ENCODE measurements at places on chromosomes 16 and 17. TPM values are rescaled to one million over a fixed set of nuclear protein-coding genes. Genes with fewer than 3 reads are reported as not detected.
A peak's percentile ranks its signal among the peaks of the same experiment; 100 is the strongest.

DNA sequence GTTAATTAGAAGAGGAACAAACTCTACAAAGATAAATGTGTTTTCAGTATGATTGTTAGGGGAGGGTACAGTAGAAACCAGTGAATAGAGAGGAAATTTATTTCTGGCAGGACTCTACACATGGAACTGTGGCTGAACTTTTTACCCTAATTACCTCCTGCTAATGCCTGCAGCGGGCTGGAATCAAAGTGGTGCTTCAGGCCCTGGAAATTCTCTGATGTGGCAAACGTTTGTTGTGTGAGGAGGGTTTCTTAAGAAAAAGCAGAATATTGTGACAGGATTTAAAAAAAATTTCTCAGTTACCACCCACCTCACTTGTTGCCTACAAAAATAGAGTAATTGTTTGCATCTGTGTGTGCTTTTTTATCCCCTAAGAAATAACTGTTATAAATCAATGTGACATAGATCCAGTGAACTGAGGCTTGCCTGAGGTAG lies 154.5 kb downstream of the BCAS3 start:
- no peak for DNase-seq

DNA sequence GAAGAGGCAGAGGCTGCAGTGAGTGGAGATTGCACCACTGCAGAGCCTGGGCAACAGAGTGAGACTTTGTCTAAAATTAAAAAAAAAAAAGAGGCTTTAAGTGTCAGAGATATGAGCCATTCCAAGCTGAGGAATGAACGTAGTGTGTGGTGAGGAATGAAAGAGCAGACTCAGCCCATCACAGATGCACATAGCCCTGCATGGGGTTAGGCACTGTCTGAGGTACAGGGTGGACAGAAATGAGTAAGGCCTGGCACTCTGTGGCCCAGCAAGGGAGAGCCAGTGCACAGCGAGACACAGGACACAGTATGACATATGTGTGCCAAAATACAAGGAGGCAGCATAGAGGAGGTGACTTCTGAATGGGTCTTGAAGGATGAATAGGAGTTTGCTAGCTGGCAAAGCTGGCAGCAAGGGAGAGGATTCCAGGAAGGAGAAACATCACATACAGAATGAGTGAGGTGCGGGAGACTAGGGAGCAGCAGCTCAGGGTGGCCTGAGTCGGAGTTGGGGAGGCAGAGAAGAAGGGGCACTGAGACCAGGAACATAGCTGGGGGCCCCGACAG lies 8.7 kb upstream of the ZNF469 start:
- DNase-seq = no peak

DNA sequence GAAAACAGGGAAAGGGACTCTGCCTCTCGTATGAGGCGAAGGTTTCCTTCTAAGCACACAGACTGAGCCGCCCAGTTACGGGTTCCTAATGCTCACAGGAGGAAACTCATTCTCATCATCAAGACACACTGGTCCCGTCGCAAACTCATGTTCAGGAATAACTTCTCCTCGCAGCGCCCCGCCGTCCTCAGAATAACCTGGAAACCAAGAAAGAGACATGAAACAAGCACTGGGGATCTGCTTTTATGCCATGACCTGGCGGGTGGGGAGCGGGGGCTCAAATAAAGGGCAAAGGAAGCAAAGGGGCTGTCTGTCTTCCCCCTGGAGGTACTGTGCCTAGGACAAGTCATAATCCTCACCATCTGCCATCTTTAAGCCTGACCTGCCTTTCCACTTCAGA lies 31.3 kb downstream of the WIPI1 start:
- no peak for DNase-seq

DNA sequence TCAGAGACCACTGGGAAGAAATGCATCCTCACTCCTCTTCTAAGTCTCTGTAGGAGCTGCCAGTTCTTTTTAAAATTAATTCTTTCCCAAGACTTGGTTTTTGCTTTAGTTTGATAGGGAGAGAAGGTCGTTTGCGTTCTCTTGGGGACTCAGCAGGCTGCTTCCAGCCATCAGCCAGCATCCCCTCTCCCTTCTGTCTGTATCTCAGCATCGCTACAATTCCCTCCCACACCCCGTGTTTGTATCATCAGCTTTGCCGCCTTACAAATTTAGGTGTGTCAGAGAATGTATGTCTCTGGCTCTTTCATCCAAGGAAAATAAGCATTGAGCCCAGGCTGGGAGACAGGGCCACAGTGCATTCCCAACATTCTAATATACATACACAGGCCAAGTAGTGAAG lies 5.4 kb downstream of the HOXB6 start:
- no peak for DNase-seq

- peak; percentile 76 for DNase-seq
Measured at GRCh38 chr17:78383725-78384471, 5.4 kb downstream of the PGS1 start.

- DNase-seq = no peak
Measured at GRCh38 chr16:88649195-88649923, 1.5 kb downstream of the CYBA start.

DNA sequence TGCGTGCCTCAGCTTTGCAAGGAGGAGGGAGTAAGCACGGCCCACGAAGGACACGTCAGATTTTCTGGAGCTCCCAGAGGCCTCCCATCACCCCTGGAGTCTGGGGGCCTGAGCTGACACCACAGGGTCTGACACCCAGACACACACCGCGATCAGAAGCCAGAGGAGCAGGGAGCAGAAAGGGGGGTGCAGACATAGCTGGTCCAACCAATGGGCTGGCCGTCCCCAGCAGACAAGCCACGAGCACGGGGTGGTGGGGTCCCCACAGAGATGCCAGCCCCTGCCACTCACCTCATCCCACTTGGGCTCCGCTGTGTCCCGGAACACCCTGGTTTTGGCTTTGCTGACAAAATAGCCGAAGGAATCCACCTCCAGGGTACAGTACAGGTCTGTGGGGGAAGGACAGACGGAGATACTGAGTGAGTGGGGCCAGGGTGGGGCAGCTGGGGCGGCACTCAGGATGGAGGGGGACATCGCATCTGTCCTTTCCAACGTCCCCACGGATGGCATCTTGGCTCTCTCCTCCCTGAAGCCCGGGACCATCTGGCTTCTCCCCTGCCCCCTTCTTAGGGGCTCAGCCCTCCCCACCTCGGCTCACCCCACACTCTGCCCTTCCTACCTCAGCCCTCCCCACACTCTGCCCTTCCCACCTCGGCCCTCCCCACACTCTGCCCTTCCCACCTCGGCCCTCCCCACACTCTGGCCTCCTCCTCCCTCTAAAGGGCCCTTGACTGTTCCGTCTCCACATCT lies 53.5 kb downstream of the TIMM22 start:
- DNase-seq = no peak

- no peak for DNase-seq
Measured at GRCh38 chr17:57544834-57545463, 200.2 kb downstream of the CCDC182 start.

DNA sequence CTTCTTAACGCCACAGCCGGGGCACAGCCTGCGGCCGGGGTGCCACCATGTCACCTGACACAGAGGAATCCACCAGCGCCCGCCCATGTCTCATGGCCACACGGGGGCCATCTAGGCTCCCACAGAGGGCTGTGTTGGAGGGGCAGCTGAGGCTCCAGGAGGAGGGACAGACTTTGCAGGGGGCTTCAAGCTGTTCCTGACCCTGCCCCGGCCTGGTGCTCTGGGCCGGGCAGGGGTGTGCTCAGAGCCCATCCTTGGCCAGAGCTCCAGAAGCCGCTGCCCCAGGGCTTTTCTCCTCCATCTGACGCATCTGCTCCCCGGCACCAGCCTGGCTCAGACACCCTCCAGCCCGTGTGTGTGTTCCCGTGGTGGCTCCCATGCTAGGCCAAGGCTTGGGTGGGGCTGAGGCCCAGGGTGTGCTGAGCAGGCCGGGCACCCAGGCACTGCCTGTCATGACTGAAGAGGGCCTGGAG lies 7.8 kb upstream of the SLC38A10 start:
- DNase-seq = no peak

DNA sequence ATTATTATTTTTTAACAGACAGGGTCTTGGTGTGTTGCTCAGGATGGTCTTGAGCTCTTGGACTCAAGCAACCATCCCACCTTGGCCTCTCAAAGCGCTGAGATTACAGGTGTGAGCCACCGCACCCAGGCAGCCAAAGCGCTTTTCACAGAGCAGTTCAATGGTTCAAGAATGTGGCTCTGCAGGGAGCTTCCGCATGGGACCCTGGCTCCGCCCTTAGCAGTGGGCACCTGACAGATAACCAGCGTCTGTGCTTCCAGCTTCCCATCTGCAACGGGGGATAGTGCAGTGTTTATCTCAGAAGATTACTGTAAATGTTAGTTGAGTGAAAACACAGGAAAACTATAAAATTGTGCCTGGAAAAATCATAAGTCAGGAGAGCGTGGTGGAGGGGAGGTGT lies 99.4 kb downstream of the KCNJ12 start:
- no peak for DNase-seq

GRCh38 chr16:4591191-4591590 lies 23.5 kb downstream of the UBALD1 start:
- no peak for DNase-seq

DNA sequence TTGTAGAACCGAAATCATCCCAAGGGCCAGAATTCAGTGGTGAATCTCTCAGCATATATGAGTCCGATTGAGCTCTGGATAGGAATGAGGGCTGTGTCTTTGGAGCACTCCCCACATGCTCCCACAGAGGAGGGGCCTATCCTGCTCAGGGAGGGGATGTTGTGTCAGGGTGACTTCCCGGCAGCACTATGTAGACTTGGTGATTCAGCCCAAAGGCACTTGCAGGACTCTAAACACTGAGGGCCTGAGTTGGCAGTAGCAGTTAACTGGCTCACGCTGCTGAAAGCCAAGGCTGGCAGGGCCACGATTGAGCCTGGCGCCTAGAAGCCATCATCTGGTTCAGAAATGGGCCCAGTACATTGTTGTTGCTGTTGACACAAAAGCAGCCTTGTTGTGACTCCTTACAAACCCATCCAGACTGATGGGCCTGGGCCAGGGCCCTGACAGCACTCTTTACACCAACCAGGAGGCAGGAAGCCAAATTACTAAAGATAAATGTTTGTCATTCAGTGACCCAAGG lies 31.9 kb downstream of the NMT1 start:
- DNase-seq = no peak

Gene IRX6
- total RNA-seq = not detected

Gene TP53TG3B
- total RNA-seq = not detected

Gene ABCA8
- not detected for total RNA-seq

Gene ZNF624
- 4.8 TPM for total RNA-seq

Gene PYDC1
- not detected for total RNA-seq

Gene ANKFN1
- not detected for total RNA-seq

Gene IL17C
- 0.29 TPM for total RNA-seq

Gene TEKT3
- total RNA-seq = not detected

Gene TBX21
- 59.0 TPM for total RNA-seq

Measured in activated CD8-positive, alpha-beta memory T cell treated with anti-CD3 and anti-CD28 coated beads, Interleukin-2, amount 10 ng/mL, durations not matched to agents 7 days and 5 days (primary cell).